ENCODE measurements at places on chromosomes 5 and 9. TPM values are rescaled to one million over a fixed set of nuclear protein-coding genes. Genes with fewer than 3 reads are reported as not detected.

DNA sequence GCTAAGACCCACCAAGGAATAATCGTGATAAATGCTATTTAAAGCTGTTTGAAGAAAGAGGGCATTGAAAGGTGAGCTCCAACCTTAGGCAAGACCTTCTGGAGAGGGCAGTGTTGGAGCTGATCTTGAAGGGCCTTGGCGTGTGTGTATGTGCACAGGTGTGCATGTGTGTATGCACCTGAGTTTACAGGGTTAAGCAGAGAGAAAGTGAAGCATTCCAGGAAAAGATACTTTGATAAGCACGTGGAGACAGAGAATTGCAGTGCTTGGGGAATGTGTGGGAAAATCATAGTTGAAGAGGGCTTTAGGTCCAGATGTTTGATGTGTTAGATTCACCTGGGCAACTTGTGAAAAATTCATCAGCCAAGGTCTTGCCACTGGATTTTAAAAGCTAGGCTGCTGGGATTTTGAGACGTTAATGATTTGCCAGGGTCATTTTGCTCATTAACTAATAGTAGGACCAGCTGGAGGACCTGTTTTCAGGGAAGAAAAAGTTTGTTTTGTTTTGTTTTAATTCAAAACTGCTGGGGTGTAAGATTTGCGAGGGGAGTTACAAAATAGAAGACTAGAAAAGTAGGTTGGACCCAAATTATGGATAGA, 78.3 kb upstream of the ANKRD55 start:
- DNase-seq: no peak
- H3K27me3 ChIP-seq: no peaks in the 10 kb centered on the region
- H3K27ac ChIP-seq: no peak overlapping the region
- peaks cover 49% of the 10 kb centered on the region for H3K4me1 ChIP-seq
- no peak overlapping the region for H3K4me3 ChIP-seq

The SPATA31D4 gene
- total RNA-seq: not detected

- no peak for DNase-seq
- H3K4me1 ChIP-seq: peaks cover 22% of the 10 kb centered on the region
- H3K27ac ChIP-seq: no peak overlapping the region
- H3K27me3 ChIP-seq: peaks cover 40% of the 10 kb centered on the region
- no peak overlapping the region for H3K4me3 ChIP-seq
Measured at GRCh38 chr5:35313291-35313690, 83.0 kb upstream of the PRLR start.

GRCh38 chr5:58360794-58361193, 99.1 kb downstream of the PLK2 start:
- no peaks in the 10 kb centered on the region for H3K27me3 ChIP-seq
- no peak overlapping the region for H3K27ac ChIP-seq
- H3K4me3 ChIP-seq: no peak overlapping the region
- H3K36me3 ChIP-seq: no peaks in the 10 kb centered on the region

The CDH12 gene
- not detected for total RNA-seq

- H3K36me3 ChIP-seq: no peaks in the 10 kb centered on the region
- H3K4me3 ChIP-seq: peak overlapping the region; percentile 72
- no peaks in the 10 kb centered on the region for H3K27me3 ChIP-seq
Measured at GRCh38 chr9:4937446-4937845, 47.6 kb upstream of the JAK2 start.

The SH3PXD2B gene
- total RNA-seq: 0.49 TPM

GRCh38 chr5:67206929-67207328, 10.3 kb upstream of the CD180 start:
- H3K27me3 ChIP-seq: no peaks in the 10 kb centered on the region
- DNase-seq: peak; percentile 87
- peak overlapping the region; percentile 76 for H3K4me3 ChIP-seq
- peak overlapping the region; percentile 95 for H3K27ac ChIP-seq
- H3K36me3 ChIP-seq: no peaks in the 10 kb centered on the region

DNA sequence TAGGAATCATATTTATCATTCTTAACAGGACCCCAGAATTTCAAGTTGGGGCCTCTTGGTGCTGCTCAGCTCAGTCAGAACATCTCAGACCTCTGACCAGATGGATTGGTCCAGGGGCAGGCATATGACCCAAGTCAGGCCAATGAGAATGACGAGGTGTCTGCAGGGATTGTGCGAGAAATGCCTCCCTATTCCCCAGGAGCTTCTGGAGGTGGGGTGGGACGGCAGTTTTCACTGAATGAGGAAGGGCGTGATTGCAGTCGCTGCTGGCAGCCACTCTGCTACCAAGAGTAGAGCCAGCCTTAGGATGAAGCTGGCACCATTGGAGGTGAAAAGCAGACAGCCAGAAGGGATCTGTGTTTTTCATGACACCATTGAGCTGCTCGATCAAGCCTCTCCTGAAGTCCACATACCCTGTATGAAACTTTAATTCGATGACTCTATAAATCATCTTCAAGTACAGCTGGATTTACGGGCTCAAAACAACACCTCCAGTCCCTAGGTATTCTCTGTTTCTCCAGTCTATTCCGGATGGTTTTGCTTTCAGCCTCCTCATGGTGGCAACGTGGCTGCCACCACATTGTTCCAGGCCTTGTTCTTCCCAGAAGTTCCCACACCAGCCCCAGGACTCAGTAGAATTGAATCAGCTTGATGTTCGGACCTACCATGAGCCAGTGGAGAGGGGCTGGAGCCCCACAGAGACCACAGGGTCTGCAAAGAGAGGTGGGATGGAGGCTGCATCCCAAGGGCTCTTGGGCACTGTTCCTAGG, 70.2 kb upstream of the ADAMTS2 start:
- no peaks in the 10 kb centered on the region for H3K4me1 ChIP-seq
- no peak for DNase-seq
- H3K27ac ChIP-seq: no peak overlapping the region
- peaks cover 8% of the 10 kb centered on the region for H3K27me3 ChIP-seq
- no peaks in the 10 kb centered on the region for H3K36me3 ChIP-seq

DNA sequence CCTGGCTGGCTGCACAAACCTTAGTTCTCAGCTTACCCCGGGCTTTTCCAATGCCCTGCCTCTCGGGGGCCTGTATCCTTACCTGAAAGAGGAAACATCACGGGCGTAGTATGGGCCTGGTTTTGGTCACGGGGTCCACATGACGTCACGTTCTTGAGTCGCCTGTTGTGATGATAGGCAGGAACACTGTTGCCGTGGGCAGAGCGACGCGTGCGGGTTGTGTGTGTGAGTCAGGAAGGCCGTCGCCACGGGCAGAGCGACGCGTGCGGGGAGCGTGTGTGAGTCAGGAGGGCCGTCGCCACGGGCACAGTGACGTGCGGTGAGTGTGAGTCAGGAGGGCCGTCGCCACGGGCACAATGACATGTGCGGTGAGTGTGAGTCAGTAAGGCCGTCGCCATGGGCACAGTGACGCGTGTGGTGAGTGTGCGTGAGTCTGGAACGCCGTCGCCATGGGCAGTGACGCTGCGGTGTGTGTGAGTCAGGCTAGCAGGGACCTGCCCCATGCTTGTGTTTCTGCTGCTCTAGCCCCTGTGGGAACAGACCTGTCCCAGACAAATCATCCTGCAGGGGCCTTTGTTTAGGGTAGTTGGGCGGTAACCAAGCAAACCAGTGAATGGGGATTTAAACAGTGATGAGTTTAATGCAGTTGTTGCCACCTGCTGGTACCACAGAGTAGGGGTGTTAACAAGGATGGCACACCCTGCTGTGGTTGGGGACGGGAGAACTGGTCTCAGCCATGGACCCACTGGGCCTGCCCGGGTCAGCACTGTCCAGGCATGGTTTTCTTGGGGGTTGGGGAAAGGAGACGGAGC, 19.8 kb downstream of the TRIP13 start:
- H3K27ac ChIP-seq: peak overlapping the region; percentile 81
- peaks cover 21% of the 10 kb centered on the region for H3K4me1 ChIP-seq
- peak; percentile 86 for DNase-seq
- H3K4me3 ChIP-seq: peak overlapping the region; percentile 45
- H3K36me3 ChIP-seq: peaks cover 9% of the 10 kb centered on the region

The DRD1 gene
- not detected for total RNA-seq

The SWI5 gene
- total RNA-seq: 25.4 TPM

- H3K4me1 ChIP-seq: peaks cover 17% of the 10 kb centered on the region
- DNase-seq: no peak
- H3K27ac ChIP-seq: peak overlapping the region; percentile 29
- H3K27me3 ChIP-seq: no peaks in the 10 kb centered on the region
Measured at GRCh38 chr5:143302341-143303045, 101.0 kb downstream of the NR3C1 start.

The PCDHGC3 gene
- total RNA-seq: not detected

GRCh38 chr9:101387871-101388506, 3.2 kb upstream of the BAAT start:
- DNase-seq: peak; percentile 5
- H3K36me3 ChIP-seq: peaks cover 13% of the 10 kb centered on the region
- H3K27me3 ChIP-seq: no peaks in the 10 kb centered on the region
- H3K4me3 ChIP-seq: no peak overlapping the region
- peaks cover 19% of the 10 kb centered on the region for H3K4me1 ChIP-seq

The SELENOP gene
- 0.34 TPM for total RNA-seq

DNA sequence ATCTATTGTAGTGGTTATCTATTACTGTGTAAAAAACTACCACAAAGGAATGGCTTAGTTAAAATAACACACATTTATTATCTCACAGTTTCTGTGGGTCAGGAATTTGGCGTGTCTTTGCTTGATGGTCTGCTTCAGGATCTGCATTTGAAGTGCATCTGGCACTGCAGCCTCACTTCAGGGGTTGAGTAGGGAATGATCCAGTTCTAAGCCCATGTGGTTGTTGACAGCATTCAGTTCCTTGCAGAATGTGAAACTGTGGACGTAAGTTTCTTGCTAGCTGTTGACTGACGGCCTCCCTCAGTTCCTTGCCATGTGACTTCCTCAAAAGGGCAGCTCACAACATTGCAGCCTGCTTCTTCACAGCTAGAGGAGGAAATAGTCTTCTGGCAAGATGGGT, 2.1 kb upstream of the OGN start:
- peak overlapping the region; percentile 93 for H3K27ac ChIP-seq
- DNase-seq: peak; percentile 17
- H3K4me3 ChIP-seq: peak overlapping the region; percentile 40
- no peaks in the 10 kb centered on the region for H3K27me3 ChIP-seq
- peaks cover 18% of the 10 kb centered on the region for H3K4me1 ChIP-seq

The PCAT7 gene
- total RNA-seq: not detected

GRCh38 chr9:22039258-22039657, 30.2 kb upstream of the CDKN2B start:
- peaks cover 50% of the 10 kb centered on the region for H3K27me3 ChIP-seq
- H3K4me3 ChIP-seq: no peak overlapping the region
- no peaks in the 10 kb centered on the region for H3K36me3 ChIP-seq
- H3K4me1 ChIP-seq: peaks cover 33% of the 10 kb centered on the region

DNA sequence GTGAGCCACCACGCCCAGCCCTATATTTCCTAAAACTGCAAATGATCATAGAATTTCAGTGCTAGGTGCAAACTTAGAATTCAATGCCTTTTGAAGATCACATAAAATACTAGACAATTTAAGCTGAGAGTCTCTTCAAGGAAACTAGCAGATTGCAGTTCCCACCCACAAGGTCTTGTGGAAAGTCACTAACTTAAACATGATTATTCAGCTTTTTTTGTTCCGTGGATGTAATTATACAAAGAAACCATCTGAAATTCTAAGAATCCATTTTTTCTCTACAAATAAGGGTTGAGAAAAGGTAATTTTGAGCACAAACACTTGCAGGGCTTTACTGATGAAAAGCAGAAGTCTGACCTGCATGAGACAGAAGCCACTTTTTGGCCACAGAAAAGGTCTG, 4.5 kb upstream of the LHFPL2 start:
- peaks cover 33% of the 10 kb centered on the region for H3K27me3 ChIP-seq
- no peak for DNase-seq
- peaks cover 3% of the 10 kb centered on the region for H3K36me3 ChIP-seq
- peaks cover 11% of the 10 kb centered on the region for H3K4me1 ChIP-seq
- no peak overlapping the region for H3K27ac ChIP-seq
- no peak overlapping the region for H3K4me3 ChIP-seq

The GABRA1 gene
- total RNA-seq: not detected

- H3K27ac ChIP-seq: peak overlapping the region; percentile 53
- H3K36me3 ChIP-seq: peaks cover 2% of the 10 kb centered on the region
- no peak for DNase-seq
- H3K4me3 ChIP-seq: peak overlapping the region; percentile 78
- peaks cover 27% of the 10 kb centered on the region for H3K4me1 ChIP-seq
- H3K27me3 ChIP-seq: no peaks in the 10 kb centered on the region
Measured at GRCh38 chr9:129036923-129037766, 719 bp downstream of the MIGA2 start.

GRCh38 chr5:111299067-111299481, 74.9 kb downstream of the CAMK4 start:
- no peak for DNase-seq
- H3K27me3 ChIP-seq: no peaks in the 10 kb centered on the region
- peaks cover 43% of the 10 kb centered on the region for H3K36me3 ChIP-seq
- H3K27ac ChIP-seq: no peak overlapping the region

The MRPL50 gene
- total RNA-seq: 11.8 TPM

- H3K4me3 ChIP-seq: no peak overlapping the region
- H3K27me3 ChIP-seq: peaks cover 6% of the 10 kb centered on the region
- no peak for DNase-seq
- H3K27ac ChIP-seq: no peak overlapping the region
- peaks cover 10% of the 10 kb centered on the region for H3K4me1 ChIP-seq
- H3K36me3 ChIP-seq: peaks cover 4% of the 10 kb centered on the region
Measured at GRCh38 chr9:93361995-93362394, 89.5 kb upstream of the FAM120A start.

The KIF4B gene
- total RNA-seq: 0.30 TPM

DNA sequence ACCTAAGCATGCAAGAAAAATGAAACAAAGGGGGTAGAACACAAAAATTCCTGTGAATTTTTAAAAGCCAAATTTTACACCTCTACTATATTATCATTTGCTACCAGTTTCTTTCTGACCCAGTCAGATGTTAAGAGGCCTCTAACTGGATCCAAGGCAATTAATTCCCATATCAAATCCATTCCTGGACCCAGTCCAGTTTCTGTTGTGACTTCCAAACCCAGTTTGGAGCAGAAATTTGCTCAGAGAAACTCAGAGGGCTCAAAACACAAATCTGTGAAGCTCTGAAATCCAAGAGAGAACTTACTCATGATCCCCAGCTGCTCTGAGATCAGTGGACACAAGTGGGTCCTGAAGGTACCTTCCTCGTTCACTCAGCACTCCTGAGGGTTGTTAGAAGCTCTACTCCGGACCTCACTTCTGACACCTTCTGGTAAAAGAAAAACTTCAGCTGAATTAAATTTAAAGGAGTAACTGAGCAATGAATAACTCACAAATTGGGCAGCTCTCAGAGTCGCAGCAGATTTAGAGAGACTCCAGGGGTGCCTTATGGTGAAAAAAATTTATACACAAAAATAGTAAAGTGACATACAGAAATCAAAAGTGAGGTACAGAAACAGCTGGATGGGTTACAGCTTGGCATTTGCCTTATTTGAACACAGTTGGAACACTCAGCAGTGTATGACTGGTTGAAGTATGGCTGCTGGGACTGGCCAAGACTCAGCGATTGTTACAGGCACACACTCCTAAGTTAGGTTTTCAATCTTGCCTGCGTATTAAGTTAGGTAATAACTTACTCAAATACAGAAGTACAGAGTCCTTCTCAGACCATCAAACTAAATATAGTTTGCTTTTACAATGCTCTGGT, 32.4 kb downstream of the INSL4 start:
- H3K4me3 ChIP-seq: peak overlapping the region; percentile 20
- H3K27me3 ChIP-seq: no peaks in the 10 kb centered on the region
- peaks cover 11% of the 10 kb centered on the region for H3K4me1 ChIP-seq
- no peak for DNase-seq
- no peak overlapping the region for H3K27ac ChIP-seq

The RORB gene
- 0.14 TPM for total RNA-seq

The DNM1 gene
- total RNA-seq: 2.4 TPM

Data from activated T-cell treated with anti-CD3 and anti-CD28 coated beads, Interleukin-2, amount 50 U/mL, for 72 hours (primary cell).